Esophagus squamous epithelium (tissue), 5 donors: ENCODE measurements at places on chromosomes 12 and 14.

DNA sequence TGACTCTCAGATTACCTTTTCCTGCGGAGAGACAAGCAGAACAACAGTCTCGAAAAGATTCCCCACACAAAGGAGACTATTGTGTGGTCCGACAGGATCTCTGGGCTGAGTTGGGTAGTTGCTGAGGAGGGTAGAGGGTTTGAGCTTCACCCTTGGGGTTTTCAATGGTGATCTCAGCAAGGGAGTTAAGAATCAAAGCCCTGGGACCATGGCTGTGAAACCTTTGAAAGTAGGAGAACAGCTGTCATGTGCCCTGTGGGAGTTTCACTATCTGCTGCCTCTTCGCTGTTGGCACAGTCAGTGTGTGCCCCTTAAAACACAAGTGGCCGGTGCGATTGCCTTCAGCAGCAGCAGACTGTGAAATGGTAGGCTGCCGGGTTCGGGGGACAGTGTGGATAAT is 14.2 kb upstream of the PLEK2 start:
- no peak for DNase-seq

DNA sequence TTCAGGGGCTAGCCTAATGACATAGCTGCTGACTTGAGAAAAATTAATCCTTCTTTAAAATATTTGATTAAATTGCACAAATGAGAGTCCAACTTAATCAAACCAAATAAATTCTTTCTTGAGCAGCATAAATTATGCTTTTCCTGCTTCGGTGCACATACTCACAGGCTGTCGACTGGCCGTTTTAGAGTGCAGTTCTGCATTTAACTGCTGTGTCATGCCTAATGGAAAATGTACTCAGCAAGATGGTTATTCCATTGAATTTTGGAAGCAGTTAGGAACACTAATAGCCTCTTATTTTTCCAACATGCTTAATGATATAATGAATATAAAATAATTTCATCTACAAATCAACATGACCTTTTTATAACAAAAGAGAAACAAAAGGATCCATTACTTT is 266.1 kb upstream of the LRIG3 start:
- DNase-seq: no peak

DNA sequence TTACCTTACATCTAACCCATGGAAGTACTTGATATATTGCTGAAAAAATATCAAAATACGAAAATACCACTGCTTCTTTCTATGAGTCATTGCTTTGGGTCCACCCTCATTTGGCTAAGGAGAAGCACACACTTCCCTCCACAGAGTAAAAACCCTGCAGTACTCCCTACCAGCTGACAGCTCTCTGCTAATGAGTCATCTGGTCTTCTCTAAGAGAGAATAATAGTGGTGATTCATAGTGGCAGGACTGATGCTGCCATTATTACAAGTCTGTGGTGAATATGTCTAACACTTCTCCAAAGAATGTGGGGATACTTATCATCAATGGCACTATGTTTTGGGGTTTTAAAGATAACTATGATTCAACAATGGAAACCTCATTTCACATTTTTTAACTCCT is 90.7 kb downstream of the PPFIA2 start:
- DNase-seq: no peak

DNA sequence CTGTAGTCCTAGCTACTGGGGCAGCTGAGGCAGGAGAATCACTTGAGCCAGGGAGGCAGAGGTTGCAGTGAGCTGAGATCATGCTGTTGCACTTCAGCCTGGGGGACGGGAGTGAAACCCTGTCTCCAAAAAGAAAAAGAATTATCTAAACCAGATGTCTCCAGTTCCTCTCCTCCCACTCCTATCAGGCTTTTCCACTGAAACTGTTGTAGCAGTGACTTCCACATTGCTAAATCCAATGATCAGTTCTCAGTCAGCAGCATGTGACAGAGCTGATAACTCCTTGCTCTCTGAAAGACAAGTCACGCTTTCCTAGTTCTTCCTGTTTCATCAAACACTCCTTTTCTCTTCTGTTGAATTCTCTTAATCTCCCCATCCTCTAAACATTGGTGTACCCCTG is 8.6 kb downstream of the SLC38A6 start:
- no peak for DNase-seq

DNA sequence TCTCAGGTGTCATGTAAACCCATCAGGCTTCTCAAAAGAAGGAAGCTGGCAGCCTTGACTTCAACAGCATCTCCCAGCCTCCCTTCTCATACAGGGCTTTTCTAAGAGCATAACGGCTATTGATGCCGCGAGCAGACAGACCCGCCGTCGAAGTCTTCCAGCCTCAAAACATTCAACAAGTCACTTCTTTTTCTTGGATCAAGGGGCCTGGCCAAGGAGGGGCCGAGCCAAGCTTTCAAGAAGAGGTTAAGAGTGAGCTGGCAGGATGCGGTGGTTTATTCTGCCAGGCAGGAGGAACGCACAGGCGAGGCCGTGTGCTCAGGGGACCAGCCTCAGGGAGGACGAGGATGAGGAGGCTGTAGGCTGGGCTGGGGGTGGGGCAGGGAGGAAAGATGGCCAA is 102.9 kb upstream of the RFLNA start:
- no peak for DNase-seq

DNA sequence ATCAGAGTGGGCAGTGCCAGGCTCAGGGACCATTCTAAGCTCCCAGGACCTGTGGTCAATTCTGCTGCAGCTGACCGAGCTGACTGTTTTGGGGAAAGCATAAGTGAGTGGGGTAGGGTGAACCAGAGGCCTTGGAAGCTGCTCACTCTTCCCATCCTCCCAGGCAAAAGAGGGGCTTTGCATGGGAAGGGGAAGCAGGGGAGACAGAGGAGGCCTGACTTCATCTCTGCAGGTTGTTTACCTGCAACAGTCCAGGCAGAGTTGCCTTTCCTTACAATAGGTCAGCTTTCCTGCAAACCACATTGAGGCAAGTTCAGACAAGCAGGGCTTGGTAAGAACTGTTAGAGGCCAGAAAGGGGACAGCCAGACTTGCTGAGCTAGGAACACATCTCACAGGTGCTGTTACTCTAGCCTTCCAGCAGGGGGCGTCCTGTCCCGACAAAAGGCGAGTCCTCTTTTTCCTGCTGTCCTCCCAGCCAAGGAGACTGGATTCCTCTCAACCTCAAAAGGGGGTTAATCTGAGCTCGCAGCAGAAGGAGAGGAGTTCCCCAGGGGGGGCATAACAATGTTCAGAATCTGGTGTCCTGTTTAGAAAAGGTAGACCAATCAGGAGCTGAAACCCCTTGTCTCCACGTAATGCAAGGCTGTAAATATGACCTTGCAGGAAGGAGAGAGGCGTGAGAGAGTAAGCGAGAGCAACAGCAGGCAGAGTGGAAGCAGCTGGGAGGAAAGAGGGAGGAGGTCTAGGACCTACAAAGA is 4.3 kb upstream of the DHRS2 start:
- DNase-seq: no peak
